ENCODE measurements at places on chromosomes 6 and 20. TPM values are rescaled to one million over a fixed set of nuclear protein-coding genes. Genes with fewer than 3 reads are reported as not detected.
A peak's percentile ranks its signal among the peaks of the same experiment; 100 is the strongest.

The LRRC73 gene
- 0.99 TPM for polyA plus RNA-seq

The SAMD3 gene
- 0.56 TPM for polyA plus RNA-seq

GRCh38 chr20:45495501-45495941 is 19.9 kb downstream of the SPINT3 start:
- DNase-seq = no peak

GRCh38 chr6:87082160-87082721 is 12.7 kb downstream of the CGA start:
- no peak for DNase-seq

DNA sequence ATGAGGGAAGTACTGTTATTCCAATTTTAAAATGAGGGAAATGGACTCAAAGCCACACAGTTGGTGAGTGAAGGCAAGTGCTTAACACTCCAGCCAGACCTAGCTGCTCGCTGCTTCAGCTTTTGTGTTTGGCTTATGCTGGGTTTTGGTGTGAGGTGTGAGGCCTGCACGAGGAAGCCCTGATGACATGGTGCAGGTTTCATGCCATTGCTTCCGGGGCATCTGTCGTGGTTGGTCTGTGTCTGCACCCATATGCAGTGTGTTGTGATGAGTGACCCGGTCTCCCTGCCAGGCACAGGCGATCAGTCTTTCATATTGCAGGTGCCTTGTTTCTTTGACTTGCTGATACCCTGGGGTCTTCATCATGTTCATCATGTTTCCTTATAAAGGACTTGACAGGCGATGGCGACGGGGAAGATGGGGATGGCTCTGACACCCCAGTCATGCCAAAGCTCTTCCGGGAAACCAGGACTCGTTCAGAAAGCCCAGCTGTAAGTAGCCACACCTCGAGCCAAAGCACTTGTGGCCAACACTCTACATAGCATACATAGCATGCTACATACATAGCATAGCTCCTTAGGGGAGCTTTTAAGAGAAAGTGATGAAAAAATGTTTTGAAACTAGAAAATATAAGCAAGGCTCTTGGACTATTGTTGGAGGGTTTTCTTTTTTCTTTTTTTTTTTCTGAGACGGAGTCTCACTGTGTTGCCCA is 22.3 kb downstream of the DNMT3B start:
- DNase-seq = no peak

DNA sequence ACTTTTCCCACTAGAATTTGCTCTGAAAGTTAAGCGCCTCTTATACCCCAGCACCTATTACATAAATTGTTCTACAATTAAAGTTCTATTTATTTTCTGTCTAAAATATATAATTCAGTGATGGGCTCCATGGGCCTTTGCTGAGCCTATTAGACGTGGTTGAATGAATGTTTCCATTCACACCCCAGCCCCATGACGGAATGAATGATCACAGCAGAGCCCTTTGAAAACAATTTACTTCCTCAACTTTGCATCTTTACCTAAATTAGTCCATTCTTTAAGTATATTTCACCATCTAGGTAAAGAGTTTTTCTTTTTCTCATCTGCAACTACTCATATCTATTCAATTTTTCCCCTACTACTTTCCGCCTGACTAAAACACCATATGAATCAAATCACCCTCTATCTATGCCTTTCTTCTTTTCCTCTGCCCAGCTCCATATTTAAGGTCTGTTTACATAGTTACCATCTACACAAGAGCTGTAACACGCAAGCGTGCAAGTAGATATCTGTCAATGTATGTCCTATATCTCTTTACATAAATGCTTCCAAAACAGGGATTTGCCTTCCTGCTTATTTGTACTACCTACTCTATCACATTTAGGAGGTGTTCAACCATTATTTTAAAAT is 69.7 kb downstream of the ECT2L start:
- DNase-seq = no peak

- peak; percentile 64 for DNase-seq
Observed at GRCh38 chr6:53922539-53922981, 127.8 kb downstream of the LRRC1 start.

GRCh38 chr6:157172231-157172701 is 151.1 kb downstream of the TMEM242 start:
- DNase-seq = no peak
